ENCODE measurements at places on chromosomes 12 and 14. TPM values are rescaled to one million over a fixed set of nuclear protein-coding genes. Genes with fewer than 3 reads are reported as not detected.

GRCh38 chr12:24297516-24297915, 348.0 kb upstream of the SOX5 start:
- no peaks in the 10 kb centered on the region for H3K4me1 ChIP-seq
- H3K36me3 ChIP-seq = no peaks in the 10 kb centered on the region
- DNase-seq = no peak
- H3K4me3 ChIP-seq = no peak overlapping the region
- H3K27me3 ChIP-seq = no peaks in the 10 kb centered on the region
- no peak overlapping the region for H3K27ac ChIP-seq

- H3K27ac ChIP-seq = no peak overlapping the region
- H3K36me3 ChIP-seq = no peaks in the 10 kb centered on the region
- H3K4me1 ChIP-seq = peaks cover 5% of the 10 kb centered on the region
- H3K27me3 ChIP-seq = no peaks in the 10 kb centered on the region
- no peak overlapping the region for H3K4me3 ChIP-seq
- DNase-seq = no peak
These were observed 120.1 kb downstream of the ZFP36L1 start for GRCh38 chr14:68672609-68673285.

Gene TOMM20L
- not detected for total RNA-seq

GRCh38 chr14:25350802-25351201, 300.9 kb upstream of the STXBP6 start:
- no peak overlapping the region for H3K4me3 ChIP-seq
- peaks cover 2% of the 10 kb centered on the region for H3K4me1 ChIP-seq
- H3K27ac ChIP-seq = no peak overlapping the region
- no peaks in the 10 kb centered on the region for H3K27me3 ChIP-seq
- no peaks in the 10 kb centered on the region for H3K36me3 ChIP-seq

- no peak overlapping the region for H3K27ac ChIP-seq
- peak; percentile 73 for DNase-seq
- H3K4me1 ChIP-seq = peaks cover 9% of the 10 kb centered on the region
- peaks cover 5% of the 10 kb centered on the region for H3K27me3 ChIP-seq
These were observed 9.2 kb upstream of the ALDH2 start for GRCh38 chr12:111757361-111758119.

GRCh38 chr12:30010071-30011052, 226.6 kb upstream of the TMTC1 start:
- DNase-seq = no peak
- no peak overlapping the region for H3K4me3 ChIP-seq
- H3K27ac ChIP-seq = no peak overlapping the region
- H3K27me3 ChIP-seq = no peaks in the 10 kb centered on the region
- no peaks in the 10 kb centered on the region for H3K4me1 ChIP-seq

Gene VRK1
- total RNA-seq = 76.7 TPM

Gene MYH6
- total RNA-seq = 0.17 TPM

DNA sequence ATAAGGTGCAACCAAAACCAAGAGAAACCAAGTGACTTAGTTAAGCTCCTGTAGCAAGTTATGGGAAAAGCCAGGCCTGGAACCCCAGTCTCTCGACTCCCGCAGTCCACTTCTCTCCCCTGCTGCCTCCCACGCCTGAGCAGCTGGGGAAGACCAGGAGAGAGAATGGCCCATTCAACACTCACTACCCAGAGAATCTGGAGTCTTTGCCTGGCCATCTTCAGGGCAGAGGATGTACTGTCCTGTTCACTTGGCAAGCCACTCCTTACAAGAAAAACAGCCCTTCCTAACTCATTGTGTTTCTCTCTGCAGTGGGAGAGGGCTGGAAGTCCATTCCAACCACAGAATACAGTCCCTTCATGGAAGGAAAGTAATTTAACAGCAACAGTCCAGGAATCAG, 1.8 kb downstream of the PITPNM2 start:
- peak overlapping the region; percentile 79 for H3K27ac ChIP-seq
- H3K36me3 ChIP-seq = peaks cover 21% of the 10 kb centered on the region
- peaks cover 15% of the 10 kb centered on the region for H3K27me3 ChIP-seq
- H3K4me3 ChIP-seq = peak overlapping the region; percentile 85
- peaks cover 32% of the 10 kb centered on the region for H3K4me1 ChIP-seq
- no peak for DNase-seq

GRCh38 chr12:28497889-28498411, 307.7 kb downstream of the CCDC91 start:
- no peak for DNase-seq
- peaks cover 9% of the 10 kb centered on the region for H3K4me1 ChIP-seq
- H3K4me3 ChIP-seq = no peak overlapping the region
- no peaks in the 10 kb centered on the region for H3K27me3 ChIP-seq

- H3K4me3 ChIP-seq = no peak overlapping the region
- DNase-seq = no peak
- no peaks in the 10 kb centered on the region for H3K36me3 ChIP-seq
- H3K27ac ChIP-seq = no peak overlapping the region
- H3K4me1 ChIP-seq = no peaks in the 10 kb centered on the region
- H3K27me3 ChIP-seq = peaks cover 25% of the 10 kb centered on the region
These were observed 697 bp upstream of the GRIP1 start for GRCh38 chr12:66679461-66680084.

Gene TNFAIP2
- 0.37 TPM for total RNA-seq

Gene ACVR1B
- total RNA-seq = 8.1 TPM

DNA sequence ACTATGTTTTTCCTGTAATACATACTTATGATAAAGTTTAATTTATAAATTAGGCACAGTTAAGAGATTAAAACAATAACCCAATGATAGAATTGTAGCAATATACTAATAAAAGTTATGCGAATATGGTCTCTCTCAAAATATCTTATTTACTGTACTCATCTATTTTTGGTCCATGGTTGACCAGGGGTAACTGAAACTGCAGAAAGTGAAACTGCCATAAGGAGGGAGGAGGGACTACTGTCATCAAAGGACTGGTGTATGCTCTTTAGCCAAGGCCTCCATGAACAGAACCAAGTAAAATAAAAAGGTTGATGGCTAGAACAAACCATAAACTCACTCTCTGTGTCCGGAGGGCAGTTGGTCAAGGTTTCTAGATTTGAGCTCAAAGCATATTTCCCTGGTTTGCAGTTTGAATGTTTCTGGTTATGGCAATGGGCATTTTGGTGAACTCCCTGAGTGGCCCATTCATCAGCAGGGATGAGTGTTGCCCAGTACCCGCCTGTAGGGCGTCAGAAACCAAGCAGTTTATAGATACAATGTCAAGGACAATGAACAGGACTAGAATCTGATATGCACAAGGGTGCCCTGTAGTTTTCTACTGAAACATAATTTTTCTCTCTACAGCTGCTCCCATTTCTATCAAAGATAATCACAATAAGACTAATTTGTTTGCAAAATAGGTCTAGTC, 19.8 kb downstream of the LEMD3 start:
- no peak overlapping the region for H3K4me3 ChIP-seq
- peaks cover 38% of the 10 kb centered on the region for H3K4me1 ChIP-seq
- DNase-seq = no peak
- H3K27me3 ChIP-seq = no peaks in the 10 kb centered on the region
- H3K36me3 ChIP-seq = peaks cover 35% of the 10 kb centered on the region

DNA sequence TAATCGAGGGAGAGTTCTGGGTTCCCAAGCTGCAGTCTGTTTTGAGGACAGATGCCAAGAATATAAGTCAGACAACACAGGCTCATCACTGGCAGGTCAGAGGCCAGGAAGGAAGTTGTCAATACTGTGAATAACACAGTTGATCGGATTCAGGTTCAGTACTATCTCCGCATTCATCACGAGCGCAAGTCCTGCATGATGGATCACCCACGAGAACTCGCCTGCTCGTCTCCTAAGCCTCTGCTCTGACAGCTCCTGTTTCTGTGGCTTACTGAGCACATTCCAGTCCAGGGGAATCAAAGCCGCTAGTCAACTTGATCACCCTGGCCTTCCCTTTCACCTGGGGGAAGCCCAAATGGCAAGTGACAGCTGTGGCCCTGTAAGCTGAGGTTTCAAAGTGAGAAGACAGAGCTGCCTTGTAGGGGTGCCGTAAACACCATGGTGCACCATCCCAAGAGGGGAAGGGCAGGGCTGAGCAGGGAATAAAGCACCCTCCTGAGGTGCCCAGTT, 60.1 kb upstream of the DICER1 start:
- H3K27me3 ChIP-seq = no peaks in the 10 kb centered on the region
- no peaks in the 10 kb centered on the region for H3K4me1 ChIP-seq
- no peak overlapping the region for H3K27ac ChIP-seq
- DNase-seq = no peak
- H3K36me3 ChIP-seq = no peaks in the 10 kb centered on the region

Gene SLC17A8
- not detected for total RNA-seq

- peaks cover 49% of the 10 kb centered on the region for H3K36me3 ChIP-seq
- no peak overlapping the region for H3K4me3 ChIP-seq
- DNase-seq = no peak
- no peaks in the 10 kb centered on the region for H3K27me3 ChIP-seq
- H3K27ac ChIP-seq = no peak overlapping the region
These were observed 28.4 kb downstream of the AREL1 start for GRCh38 chr14:74684434-74684833.

Gene DBX2
- not detected for total RNA-seq

Gene ACACB
- 5.8 TPM for total RNA-seq

- H3K27me3 ChIP-seq = peaks cover 5% of the 10 kb centered on the region
- H3K36me3 ChIP-seq = no peaks in the 10 kb centered on the region
- peaks cover 2% of the 10 kb centered on the region for H3K4me1 ChIP-seq
- H3K27ac ChIP-seq = no peak overlapping the region
- DNase-seq = no peak
These were observed 1117.6 kb upstream of the TMEM132C start for GRCh38 chr12:127149226-127149964.

Gene DLK1
- not detected for total RNA-seq

GRCh38 chr14:77099425-77100167, 1.5 kb downstream of the CIPC start:
- peaks cover 3% of the 10 kb centered on the region for H3K27me3 ChIP-seq
- peaks cover 6% of the 10 kb centered on the region for H3K36me3 ChIP-seq
- DNase-seq = no peak
- H3K4me3 ChIP-seq = peak overlapping the region; percentile 87
- no peak overlapping the region for H3K27ac ChIP-seq

GRCh38 chr14:94291906-94292525, 1.1 kb downstream of the SERPINA10 start:
- H3K36me3 ChIP-seq = no peaks in the 10 kb centered on the region
- H3K27me3 ChIP-seq = no peaks in the 10 kb centered on the region
- DNase-seq = no peak
- H3K27ac ChIP-seq = no peak overlapping the region
- H3K4me3 ChIP-seq = no peak overlapping the region

Gene NUMB
- total RNA-seq = 48.1 TPM

DNA sequence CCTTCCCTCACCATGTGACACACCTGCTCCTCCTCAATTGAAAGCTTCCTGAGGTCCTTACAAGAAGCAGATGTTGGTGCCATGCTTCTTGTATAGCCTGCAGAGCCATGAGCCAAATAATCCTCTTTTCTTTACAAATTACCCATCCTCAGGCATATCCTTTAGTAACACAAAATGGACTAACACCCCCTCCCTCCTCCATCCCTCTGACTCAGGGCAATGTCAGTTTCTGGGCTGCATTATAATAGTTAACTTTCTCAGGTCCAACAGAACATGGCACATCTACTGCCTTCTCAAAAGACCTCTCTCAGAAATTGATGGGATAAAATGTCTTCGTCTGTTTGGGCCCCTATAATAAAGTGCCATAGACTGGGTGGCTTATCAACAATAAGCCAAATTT, 287.0 kb downstream of the DPF3 start:
- no peak overlapping the region for H3K27ac ChIP-seq
- H3K4me1 ChIP-seq = peaks cover 5% of the 10 kb centered on the region
- H3K27me3 ChIP-seq = peaks cover 19% of the 10 kb centered on the region
- H3K4me3 ChIP-seq = no peak overlapping the region
- no peak for DNase-seq

DNA sequence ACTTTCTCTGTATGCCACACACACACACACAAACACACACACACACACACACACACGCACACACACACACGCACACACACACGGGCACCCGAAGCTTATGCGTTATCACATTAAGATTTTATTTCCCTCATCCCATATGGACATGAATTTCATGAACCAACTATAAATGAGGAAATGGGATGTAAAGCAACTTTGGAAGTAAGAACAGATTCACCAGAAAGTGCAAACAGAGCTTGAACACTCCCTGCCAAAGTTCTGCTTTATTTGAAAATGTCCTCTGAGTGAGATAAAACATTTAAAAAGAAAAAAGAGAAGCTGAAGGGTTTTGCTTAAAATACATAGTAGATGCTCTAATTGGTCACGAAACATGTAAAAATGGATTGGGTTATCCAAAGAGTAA, 90.4 kb upstream of the OTX2 start:
- H3K36me3 ChIP-seq = no peaks in the 10 kb centered on the region
- no peak overlapping the region for H3K4me3 ChIP-seq
- H3K27ac ChIP-seq = no peak overlapping the region
- DNase-seq = no peak

Gene SLC5A8
- not detected for total RNA-seq

GRCh38 chr12:124829008-124829707, 34.5 kb downstream of the SCARB1 start:
- DNase-seq = no peak
- peaks cover 6% of the 10 kb centered on the region for H3K4me1 ChIP-seq
- H3K27ac ChIP-seq = no peak overlapping the region

- H3K27me3 ChIP-seq = no peaks in the 10 kb centered on the region
- peak; percentile 65 for DNase-seq
- peaks cover 2% of the 10 kb centered on the region for H3K36me3 ChIP-seq
- H3K27ac ChIP-seq = peak overlapping the region; percentile 9
These were observed 27.3 kb downstream of the FRS2 start for GRCh38 chr12:69497308-69498026.

Gene PLEKHD1
- 0.12 TPM for total RNA-seq

All from activated CD4-positive, alpha-beta T cell treated with anti-CD3 and anti-CD28 coated beads, Interleukin-2, amount 10 ng/mL, durations not matched to agents 24 days and 14 days (primary cell).